ENCODE measurements at places on chromosomes 4 and X.

DNA sequence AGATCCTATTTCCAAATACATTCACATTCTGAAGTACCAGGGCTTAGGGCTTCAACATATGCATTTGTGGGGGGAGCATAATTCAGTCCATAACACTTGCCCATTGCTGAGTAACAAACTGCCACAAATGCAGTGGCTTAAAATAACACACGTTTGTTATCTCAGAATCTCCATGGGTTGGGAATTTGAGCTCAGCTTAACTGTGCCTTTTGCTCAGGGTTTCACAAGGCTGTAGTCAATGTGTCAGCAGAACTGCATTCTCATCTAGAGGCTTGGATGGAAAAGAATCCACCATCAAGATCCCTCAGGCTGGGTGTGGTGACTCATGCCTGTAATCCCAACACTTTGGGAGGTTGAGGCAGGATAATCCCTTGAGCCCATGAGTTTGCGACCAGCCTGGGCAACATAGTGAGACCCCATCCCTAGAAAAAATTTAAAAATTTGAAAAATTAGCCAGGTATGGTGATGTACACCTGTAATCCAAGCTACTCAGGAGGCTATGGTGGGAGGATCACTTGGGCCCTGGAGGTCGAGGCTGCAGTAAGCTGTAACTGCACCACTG, 25.8 kb upstream of the TBL1X start:
- no peak for DNase-seq

DNA sequence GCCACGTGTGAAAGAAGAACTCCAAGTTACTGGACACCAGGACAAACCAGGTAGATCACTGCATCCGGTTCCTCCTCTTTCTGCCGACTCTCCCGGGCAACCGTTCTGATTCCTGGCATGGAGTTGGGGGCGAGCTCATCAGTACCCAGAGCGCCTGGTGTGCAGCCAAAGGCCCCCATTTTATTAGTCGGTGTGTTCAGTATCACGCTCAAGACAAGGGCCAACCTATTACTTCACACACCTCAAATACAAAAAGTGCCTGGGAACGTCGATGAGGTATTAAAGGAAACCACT, 2.8 kb upstream of the CTBP1 start:
- no peak for DNase-seq

GRCh38 chr4:1870328-1870577, 940 bp upstream of the NSD2 start:
- DNase-seq = peak; percentile 32

DNA sequence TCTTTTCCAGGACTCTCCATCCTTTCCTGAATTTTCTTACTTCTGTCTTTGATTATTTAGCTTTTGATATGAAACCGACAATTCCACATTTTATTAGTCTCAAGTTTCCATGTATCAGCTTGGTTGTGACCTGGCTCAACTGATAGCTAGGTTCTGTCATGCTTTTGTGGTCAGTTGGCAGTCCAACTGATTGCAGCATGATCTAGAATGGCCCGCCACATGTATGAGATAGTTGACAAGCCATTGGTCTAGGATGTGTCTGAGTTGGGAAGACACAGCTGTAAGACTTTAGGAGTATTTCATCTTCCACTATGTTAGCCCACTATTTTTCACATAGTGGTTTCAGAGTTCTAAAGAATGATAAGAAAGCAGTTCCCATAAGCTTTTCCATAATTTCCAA, 117.5 kb upstream of the GRID2 start:
- DNase-seq = no peak

DNA sequence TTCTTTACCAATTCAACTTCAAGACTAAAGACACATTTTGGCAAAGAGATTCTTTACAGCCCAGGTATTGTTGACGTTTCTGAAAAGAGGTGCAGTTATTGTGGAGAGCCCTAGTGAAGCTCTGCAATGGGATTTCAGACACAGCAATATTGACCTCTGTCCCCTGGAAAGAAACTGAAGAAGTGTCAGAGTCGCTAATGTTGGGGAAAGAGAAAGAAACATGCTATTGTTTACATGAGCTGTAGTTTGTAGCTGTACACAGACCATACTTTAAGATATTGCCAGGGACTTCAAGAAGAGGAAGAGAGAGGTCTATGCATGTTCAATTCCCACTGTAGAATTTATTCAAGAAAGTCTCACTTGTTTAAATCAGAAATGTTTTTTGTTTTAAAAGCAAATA, 497.3 kb upstream of the BOD1L1 start:
- no peak for DNase-seq

GRCh38 chr4:184471881-184472613, 2.3 kb downstream of the IRF2 start:
- DNase-seq = no peak

GRCh38 chr4:55468724-55469123, 73.0 kb downstream of the TMEM165 start:
- no peak for DNase-seq

DNA sequence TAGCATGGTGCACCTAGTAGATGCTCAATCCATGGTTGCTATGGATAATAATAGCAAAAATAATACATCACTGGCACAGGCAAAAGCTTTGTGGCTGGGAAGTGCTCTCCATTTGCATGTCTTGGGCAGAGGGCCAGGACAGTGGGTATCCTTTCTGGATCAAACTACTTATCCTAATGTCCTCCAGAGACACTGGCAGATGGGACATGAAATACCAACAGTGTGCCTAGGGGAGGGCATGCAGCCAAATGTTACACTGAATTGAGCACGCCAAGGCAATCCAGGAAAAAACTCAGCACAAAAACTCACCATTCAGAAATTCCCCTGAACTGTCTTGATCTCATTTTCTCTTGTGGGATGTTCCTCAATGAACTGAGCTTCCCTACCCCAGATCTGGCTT, 98.6 kb upstream of the SCML1 start:
- peak; percentile 60 for DNase-seq

- DNase-seq = no peak
Measured at GRCh38 chr4:7873881-7874280, 65.8 kb downstream of the AFAP1 start.

DNA sequence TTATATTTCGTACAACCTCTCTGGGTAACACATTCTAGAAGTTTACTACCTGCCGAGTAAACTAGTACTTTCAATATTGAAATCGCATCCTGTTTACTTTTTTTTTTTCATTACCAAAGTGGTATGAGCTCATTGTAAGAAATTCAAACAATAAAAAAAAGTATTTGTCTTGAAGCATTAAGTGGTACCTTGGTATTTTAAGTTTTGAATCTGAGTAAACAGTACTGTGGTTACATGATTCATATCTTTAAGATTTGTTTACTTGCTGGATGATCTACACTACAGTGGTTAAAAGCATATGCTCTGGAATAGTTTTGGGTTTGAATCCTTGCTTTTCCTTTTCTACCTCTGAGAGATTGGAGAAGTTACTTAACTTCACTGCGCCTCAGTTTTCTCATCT, 3.8 kb upstream of the MMGT1 start:
- DNase-seq = no peak

- DNase-seq = no peak
Measured at GRCh38 chrX:124190440-124190839, 142.0 kb upstream of the TEX13D start.

DNA sequence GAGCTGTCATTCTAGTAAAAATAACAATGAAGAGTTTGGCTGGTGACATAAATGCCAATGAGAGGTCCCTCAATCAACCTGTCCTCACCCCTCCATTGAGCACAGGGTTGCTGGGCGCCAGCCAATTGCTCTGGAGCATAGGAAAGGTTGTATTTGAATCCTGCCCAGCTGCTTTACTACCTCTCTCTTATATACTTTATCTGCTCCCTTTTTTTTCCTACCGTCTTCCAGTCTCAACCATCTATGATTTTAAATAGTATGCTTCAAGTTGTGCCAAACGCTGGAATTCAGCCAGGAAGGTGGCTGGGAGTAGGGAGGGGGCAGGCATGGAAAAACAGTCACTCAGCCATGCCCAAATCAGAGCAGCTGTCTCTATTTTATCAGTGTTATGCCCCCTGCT, 153.8 kb downstream of the NR3C2 start:
- DNase-seq = no peak

- DNase-seq = no peak
Measured at GRCh38 chr4:39446842-39447573, 11.7 kb downstream of the RPL9 start.

GRCh38 chr4:19675172-19675811, 576.4 kb upstream of the SLIT2 start:
- DNase-seq = no peak

DNA sequence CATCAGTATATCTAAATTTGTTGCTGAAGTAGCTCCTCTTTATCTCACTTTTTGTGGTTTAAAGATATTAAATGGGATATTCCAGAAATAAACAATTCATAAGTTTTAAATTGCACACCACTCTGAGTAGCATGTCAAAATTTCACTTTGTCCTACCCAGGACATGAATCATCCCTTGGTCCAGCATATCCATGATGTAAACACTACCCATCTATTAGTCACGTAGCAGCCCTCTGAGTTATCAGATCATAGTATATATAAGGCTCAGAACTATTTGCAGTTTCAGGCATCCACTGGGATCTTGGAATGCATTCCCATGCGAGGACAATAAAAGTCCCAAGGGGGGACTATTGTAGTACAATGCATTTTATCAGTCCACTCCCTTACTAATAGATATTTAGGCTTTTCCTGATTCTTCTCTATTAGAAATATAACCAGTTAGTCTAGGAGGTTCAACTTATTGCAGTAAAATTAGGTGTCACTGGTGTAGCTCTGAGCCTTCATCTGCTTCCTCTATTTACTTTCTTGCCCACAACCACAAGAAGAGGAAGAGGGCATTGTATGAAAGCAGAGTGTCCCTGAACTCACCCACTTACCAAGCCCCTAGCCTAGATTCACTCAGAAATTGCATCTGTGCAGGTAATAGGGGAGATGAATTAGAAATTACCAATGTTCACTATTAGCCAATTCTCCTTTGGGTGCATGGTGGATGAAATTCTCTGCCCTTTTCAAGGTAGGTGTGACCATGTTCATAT, 409.8 kb upstream of the GALNT7 start:
- DNase-seq = no peak

GRCh38 chrX:132737743-132738142, 220.7 kb downstream of the HS6ST2 start:
- peak; percentile 20 for DNase-seq

DNA sequence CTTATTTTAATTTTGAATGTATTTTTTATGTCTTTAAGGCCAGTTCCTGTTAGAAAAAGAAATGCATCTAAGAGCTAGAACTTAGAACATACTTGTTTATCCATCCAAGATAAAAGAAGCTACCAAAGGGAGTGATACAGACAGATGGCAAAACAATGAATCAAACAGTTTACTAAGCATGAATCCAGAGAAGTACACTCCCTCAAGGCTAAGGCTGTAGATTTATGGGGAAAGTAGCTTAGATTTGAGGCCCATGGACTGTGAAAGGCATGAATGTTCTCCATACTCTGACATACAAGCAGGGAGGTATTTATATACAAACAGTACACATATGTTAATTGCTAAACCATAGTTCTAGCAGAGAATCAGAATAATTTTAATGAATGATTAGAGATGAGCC, 255.3 kb upstream of the NRK start:
- no peak for DNase-seq

GRCh38 chrX:15890463-15890862, 35.9 kb upstream of the AP1S2 start:
- no peak for DNase-seq

DNA sequence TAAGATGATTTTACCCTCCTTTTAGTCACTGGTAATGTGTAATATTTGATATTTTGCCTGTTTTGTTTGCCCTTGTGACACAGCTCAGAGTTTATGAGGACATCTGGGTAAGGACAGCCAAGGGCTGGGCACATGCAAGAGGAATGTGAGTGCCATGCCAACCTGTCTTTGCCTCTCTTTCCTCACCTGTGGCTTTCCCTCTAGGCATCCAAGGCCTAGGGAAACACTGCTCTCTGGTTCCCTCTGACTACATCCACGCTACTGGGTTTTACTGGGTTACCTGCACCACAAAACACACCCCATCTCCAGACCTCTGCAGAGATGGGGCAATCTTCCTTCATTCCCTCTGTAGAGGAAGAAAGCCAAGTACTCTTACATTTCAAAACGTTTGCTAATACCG, 7.7 kb downstream of the HPGDS start:
- no peak for DNase-seq

GRCh38 chr4:59818656-59819055, 1381.5 kb upstream of the ADGRL3 start:
- no peak for DNase-seq

- DNase-seq = no peak
Measured at GRCh38 chr4:82469791-82470345, 39.5 kb downstream of the ENOPH1 start.

All from DMS 273 treated with DMSO at 0.1 percent for 48 hours (cell line).